ENCODE measurements at places on chromosomes 11 and 22.
A peak's percentile ranks its signal among the peaks of the same experiment; 100 is the strongest.

DNA sequence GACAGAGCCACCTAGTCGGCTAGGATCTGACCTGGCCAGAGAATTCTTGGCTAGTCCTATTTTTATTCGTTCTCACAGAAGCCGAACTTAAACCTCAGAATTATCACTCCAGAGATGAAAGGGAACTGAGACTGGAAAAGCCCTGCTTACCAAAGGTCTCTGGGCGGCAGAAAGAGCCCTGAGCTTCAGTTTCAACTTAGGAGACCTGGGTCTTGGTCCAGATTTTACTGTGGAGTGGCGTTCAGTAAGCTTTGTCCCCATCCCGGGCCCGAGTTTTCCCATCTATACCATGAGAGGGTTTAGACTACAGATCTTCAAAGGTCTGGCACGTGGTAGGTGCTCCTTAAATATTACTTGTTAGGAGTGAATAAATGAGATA lies 516 bp downstream of the NEU3 start:
- peak; percentile 21 for DNase-seq

DNA sequence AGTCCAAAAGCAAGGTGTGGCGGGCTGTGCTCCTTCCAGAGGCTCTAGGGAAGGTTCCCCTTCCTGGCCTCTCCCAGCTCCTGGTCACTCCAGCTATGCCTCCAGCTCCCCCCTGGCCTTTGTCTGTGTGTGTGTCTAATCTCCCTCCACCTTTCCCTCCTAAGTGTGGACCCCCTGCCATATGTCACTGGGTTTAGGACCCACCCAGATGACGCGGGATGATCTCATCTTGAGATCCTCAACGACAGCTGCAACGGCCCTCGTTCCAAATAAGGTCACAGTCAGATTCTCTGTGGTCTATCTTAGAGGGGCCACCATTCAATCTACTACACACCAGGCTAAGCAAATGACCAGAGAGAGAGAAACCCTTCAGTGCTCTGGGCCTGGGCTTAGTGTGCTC lies 107.9 kb downstream of the ARHGAP8 start:
- no peak for DNase-seq

DNA sequence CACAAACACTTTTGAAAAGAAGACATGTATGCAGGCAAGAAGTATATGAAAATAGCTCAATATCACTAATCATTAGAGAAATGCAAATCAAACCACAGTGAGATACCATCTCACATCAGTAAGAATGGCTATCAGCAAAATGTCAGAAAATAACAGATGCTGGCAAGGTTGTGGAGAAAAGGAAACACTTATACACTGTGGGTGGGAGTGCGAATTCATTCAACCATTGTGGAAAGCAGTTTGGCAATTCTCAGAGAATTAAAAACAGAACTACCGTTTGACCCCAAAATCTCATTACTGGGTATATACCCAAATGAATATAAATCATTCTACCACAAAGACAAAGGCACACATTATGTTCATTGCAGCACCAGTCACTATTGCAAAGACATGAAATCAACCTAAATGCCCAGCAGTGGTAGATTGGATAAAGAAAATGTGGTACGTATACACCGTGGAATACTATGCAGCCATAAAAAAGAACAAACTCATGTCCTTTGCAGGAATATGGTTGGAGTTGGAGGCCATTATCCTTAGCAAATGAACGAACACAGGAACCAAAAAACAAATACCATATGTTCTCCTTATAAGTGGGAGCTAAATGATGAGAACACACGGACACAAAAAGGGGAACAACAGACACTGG lies 18.5 kb downstream of the MMP13 start:
- DNase-seq, result no peak

- no peak for DNase-seq
These were observed 1413.0 kb downstream of the BRD1 start for GRCh38 chr22:48414651-48415050.

- no peak for DNase-seq
These were observed 21.9 kb upstream of the CYB5R3 start for GRCh38 chr22:42670921-42671709.

DNA sequence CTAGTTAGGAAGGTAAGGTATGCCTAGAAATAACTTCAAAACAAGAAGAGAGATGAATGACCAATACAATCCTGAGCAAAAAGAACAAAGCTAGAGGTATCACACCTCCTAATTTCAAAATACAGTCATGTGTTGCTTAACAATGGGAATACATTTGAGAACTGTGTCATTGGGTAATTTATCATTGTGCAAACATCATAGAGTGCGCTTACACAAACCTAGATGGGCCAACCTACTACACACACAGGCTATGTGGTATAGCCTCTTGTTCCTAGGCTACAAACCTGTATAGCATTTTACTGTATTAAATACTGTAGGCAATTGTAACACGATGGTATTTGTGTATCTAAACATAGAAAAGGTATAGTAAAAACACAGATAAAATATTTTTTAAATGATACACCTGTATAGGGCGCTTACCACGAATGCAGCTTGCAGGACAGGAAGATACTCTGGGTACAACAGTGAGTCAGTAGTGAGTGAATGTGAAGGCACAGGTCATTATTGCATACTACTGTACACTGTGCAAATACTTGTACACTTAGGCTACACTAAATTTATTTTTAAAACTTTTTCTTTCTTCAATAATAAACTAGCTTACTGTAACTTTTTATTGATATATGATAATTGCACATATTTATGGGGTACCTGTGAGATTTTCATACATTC lies 48.2 kb downstream of the STK33 start:
- no peak for DNase-seq

- DNase-seq, result no peak
These were observed 40.2 kb upstream of the SLC5A12 start for GRCh38 chr11:26762089-26762488.

- DNase-seq, result peak; percentile 70
These were observed 403 bp upstream of the SBF2 start for GRCh38 chr11:10294290-10294953.

DNA sequence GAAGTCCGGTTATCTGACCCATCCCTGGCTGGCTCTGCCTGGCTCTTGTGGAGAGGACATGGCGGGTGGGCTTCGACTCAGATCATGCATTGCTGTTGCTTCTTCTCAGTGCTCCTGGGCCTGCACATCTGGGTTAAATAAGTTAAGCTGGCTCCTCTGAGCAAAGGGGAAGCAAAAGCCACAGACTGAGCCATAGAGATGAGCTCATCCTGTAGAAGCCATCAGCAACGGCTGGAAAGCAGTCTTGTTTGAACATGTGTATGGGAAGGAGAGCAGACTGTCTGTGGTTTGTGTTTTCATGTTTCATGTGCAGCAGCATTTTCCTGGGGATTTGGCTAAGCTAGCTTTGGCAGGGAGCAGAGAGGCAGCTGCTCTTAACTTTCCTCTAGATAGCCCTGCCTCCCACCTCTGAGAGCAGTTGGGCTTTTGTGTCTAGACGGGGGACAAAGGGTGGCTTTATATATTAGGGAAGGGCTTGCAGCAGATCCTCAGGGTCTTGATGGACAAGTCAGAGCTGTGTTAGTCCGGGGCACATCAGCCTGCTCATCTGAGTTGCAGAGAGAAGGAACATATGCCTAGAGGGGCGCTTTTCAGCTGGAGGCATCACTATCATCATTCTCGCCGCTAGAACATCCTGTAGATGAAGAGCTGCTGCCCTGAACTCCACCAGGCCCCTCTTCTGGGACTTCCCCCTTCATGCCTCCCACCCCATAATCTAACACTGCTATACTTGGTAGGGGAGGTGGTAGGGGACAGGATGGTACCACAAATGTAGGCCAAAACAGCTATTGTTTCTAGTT lies 14.9 kb downstream of the DCPS start:
- DNase-seq, result peak; percentile 43

DNA sequence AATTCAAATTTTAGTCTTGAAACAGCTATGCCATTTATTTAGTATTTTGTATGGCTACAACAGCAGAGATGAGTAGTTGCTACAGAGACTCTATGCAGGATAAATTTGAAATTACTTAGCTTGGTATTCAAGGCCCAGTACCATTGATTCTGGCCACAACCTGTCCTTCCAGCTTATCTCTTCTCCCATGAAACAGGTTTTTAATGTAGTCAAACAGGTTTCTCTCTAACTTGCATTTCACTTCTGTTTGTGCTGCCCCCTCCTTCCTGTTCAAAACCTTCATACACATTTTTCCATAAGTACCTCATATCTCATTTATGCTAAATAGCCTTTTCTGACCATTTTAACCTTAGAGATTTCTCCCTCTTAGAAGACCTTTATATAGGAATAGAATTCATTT lies 3.3 kb downstream of the USP47 start:
- DNase-seq, result no peak

GRCh38 chr11:23078289-23078971 lies 218.2 kb upstream of the CCDC179 start:
- no peak for DNase-seq

Data from mucosa of descending colon (tissue), 3 donors.